ENCODE measurements at places on chromosomes 11 and 22.

GRCh38 chr22:29691636-29692326 lies 28.0 kb upstream of the CABP7 start:
- DNase-seq, result no peak

DNA sequence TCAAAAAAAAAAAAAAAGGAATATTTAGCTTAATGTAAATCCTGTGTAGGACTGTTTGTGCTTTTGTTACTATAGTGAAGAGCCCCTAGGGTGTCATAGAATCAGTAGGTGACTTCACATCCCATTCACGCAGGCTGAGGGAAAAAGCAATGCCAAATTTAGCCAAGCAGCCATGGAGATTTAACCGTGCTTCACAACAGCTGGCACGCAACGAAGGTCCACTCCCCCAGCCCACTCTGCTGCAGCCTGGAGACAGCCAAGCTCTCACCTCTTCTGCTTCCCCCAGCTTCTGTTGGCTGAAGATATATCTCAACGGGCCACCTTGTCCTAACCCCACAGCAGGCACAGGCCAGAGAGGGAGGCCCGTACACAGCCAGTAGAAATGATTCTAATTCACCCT lies 78.8 kb upstream of the BID start:
- no peak for DNase-seq

- DNase-seq, result no peak
Observed at GRCh38 chr11:124742555-124742954, 2.8 kb downstream of the NRGN start.

GRCh38 chr22:47051441-47052071 lies 289.1 kb downstream of the TBC1D22A start:
- DNase-seq, result peak; percentile 13

DNA sequence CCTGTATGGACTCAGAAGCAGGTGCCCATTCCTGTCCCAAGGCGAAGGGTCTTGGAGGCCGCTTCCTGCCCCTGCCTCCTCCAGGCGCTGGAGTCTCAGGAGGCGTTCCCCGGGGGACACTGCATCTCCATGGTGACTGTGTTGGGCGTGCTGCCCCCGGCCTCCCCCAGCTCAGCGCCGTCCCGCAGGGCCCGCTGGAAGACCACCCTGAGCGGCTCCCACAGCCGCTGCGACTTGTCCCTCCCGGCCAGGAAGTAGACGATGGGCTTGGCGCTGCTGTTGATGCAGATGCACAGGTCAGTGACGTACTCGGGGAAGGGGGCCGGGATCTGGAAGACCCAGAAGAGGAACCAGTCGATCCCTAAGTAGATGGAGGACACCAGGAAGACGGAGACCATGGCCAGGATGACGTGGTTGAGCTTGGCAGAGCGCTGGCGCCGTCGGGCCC lies 7.8 kb downstream of the MRGPRF start:
- no peak for DNase-seq

DNA sequence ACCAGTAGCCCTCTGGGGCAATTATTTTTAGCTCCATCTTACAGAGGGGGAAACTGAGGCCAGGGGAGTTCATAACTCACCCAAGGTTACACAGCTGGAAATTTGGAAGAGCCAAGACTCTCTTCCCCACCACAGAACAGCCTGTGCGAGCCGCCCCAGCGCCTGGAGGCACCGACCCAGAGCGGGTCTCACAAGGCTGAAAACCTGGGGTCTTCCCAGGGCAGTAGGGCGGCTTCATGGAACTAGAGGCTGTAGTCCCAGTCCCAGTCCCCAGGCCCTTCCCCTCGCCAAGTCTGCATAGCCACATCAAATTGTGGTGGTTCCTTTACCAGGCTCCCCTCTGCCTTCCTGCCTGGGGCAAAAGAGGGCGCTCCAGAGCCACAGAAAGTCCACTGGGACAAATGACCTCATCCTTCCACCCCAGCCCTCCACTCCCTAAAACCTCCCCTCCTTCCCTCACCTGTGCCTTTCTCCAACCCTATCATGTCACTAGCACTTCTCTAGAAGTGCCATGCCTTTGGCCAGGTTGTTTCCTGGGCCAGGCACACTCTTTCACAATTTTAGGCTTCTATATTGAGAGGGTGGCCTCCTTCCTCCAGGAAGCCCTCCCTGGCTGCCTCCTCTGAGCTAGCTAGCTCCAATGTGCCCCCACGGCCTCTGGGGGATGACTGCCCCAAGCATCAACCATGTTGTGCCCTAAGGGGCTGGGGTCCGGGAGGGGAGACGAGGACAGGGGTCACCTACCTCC lies 15.2 kb upstream of the CDC42EP1 start:
- no peak for DNase-seq

- no peak for DNase-seq
Observed at GRCh38 chr11:44608991-44609782, 43.7 kb downstream of the CD82 start.

GRCh38 chr11:289398-289711 lies 429 bp downstream of the PGGHG start:
- DNase-seq, result no peak

- DNase-seq, result no peak
Observed at GRCh38 chr11:70265341-70265740, 5.1 kb upstream of the PPFIA1 start.

- no peak for DNase-seq
Observed at GRCh38 chr11:133239575-133239974, 292.7 kb downstream of the OPCML start.

DNA sequence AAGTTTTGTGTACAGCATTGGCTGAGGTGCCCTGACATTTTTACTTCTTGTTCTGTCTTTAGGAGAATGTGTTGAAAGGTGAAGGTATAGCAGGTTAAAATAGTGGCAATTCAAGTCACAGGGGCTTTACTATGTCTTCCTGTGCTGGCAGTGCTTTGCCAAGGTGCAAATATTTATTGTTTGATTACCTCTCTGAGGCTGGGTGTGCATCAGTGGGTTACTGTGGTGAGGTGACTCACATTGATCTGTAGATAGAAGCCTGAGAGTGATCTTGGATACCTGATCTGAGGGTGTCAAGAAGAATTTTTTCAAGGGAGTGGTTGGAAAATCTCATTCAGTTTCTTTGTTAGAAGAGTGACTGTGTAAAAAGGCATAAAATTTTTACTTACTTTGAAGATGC lies 90.0 kb downstream of the ARHGAP42 start:
- DNase-seq, result no peak

DNA sequence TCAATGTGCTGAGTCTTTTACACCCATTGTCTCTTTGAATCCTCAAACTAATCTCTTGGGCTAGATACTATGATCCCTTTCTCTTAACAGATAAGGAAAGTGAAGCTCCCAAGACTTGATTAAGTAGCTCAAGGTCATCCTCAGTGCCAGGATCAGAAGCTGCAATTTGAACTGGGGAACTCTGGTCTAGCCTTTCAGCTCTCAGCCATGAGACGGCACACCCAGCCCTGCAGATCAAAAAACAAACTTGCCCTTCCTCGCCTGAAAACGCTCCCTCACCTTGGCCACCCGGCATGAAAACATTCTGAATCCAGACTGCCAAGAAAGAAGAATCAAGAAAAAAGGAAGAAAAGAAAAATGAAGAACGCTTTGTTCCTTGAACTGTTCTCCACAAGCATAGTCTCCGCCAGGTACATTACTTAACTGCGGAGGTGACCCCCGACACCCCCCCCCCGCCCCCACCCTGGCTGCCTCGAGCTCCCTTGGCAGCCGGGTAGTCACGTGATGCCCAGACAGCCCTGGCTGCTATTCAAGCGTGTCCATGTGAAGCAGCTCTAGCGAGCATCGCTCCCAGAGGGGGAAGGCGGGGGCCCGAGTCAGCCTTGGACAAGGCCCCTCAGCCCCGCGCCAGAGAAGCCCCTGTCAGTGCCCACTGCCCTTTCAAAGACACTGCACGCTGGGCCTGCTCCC lies 451.2 kb downstream of the MIAT start:
- DNase-seq, result no peak

DNA sequence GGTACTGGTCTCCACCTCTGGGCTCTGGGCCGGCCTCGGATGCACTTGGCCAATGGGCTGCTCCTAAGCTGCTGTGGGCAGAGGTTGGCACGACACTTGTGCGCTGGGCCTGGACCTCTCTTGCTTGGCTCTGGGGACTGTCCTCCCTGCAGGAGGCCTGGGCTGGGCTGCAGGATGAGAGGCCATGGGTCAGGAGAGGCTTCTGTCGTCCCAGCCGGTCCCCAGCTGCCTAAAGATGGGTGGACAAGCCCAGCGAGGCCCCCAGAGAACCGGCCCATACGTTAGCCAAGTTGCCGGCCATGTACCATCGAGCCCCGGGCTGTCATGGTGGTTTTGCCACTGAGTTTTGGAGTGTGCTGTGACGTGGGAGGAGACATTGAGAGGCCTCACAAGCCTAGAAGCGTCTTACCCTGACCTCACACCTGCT lies 1.6 kb upstream of the CCDC188 start:
- DNase-seq, result no peak

- no peak for DNase-seq
Observed at GRCh38 chr11:64802370-64803157, 450 bp downstream of the MAP4K2 start.

DNA sequence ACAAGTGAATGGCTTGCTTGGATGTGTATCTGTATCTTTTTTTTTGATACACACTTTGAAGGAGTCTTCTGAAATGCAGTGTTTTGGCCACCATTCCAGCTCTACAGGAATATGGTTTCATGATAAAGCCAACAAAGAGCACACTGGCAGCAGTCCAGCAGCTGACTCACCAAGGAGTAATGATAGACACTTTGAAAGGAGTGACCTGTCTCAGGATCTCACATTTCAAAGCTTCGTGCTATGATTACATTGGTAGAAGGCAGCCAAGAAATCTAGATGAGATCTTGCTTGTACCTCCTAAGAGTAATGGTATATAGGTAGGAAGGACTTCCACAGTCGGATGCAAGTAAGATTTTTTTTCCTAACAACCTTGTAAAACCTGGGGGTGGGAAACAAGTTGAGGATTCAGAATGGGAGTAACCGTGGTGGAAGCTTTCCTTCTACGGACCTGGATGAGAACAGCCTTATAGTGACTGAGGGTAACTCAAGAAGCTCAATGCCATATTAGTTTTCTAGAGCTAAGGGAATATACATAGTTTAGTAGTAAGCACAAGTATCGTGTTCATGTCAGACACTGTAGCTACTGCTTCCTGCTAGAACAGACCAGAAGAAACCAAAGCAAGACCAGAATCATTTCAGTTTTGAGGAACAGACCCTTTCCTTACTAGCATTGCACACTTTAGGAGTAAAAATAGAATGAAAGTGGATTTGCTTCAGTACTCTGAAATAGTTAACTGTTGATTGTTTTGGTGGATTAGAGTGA lies 25.0 kb downstream of the MTMR3 start:
- DNase-seq, result peak; percentile 20

- no peak for DNase-seq
Observed at GRCh38 chr11:83119216-83119615, 37.7 kb upstream of the PCF11 start.

GRCh38 chr11:79472819-79473529 lies 32.1 kb upstream of the TENM4 start:
- DNase-seq, result no peak

DNA sequence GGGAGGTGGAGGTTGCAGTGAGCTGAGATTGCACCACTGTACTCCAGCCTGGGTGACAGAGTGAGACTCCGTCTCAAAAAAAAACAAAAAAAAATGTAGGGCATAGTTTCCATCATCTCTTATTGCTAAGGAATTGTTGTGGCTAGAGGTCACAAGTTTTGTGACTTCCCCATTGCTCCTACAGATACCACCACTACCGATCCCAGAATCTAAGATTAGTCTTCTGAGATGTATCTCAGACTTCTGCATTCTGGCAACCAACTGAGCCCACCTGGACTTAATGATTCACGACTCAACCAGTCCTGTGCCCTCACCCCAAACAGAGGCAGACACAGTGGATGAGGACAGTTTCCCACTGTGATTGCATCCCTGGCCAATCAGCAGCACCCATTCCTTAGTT lies 148.9 kb downstream of the NECTIN1 start:
- no peak for DNase-seq

DNA sequence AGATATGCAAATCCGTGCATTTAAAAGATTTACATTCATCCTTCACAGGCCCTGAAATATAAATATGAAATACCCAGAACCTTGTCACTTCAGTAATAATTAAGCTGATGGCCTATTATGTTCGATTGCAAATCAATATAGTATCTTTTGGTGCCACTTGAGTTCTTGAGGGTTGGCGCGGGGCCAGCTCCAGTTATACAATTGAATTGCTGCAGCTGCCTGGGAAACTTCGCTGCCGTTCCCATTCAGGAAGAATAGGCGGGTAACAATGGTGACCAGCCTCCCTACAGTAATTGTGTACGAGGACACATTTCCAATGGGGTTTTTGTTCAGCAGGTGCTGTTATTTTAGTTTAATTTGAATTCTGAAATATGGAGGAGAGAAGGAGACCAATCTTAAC lies 451.2 kb downstream of the INSC start:
- peak; percentile 90 for DNase-seq

GRCh38 chr11:123145220-123145619 lies 49.8 kb downstream of the CLMP start:
- DNase-seq, result no peak

DNA sequence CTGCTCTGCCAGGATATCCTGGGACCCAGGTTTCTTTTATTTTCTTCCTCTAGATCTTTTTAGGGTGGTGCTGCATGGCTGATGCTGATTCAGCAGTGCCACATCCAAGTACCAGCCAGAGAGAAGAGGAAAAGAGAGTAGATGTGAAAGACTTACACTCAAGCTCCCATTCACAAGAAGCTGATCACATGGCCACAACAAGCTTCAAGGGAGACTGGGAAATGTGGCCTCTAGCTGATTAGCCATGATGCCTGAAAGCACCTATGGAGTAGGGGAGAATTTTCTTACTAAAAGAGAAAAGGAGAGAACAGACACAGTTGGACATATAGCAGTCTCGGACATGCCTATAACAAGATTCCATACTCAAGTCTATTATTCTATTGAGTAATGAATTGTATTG lies 34.4 kb upstream of the FJX1 start:
- DNase-seq, result no peak

GRCh38 chr22:50581031-50581949 lies 1.4 kb downstream of the CHKB start:
- no peak for DNase-seq

GRCh38 chr22:30416403-30416802 lies 9.2 kb upstream of the MTFP1 start:
- DNase-seq, result no peak
